Right kidney (tissue), 9 donors: ENCODE measurements at places on chromosomes 5 and 9.

DNA sequence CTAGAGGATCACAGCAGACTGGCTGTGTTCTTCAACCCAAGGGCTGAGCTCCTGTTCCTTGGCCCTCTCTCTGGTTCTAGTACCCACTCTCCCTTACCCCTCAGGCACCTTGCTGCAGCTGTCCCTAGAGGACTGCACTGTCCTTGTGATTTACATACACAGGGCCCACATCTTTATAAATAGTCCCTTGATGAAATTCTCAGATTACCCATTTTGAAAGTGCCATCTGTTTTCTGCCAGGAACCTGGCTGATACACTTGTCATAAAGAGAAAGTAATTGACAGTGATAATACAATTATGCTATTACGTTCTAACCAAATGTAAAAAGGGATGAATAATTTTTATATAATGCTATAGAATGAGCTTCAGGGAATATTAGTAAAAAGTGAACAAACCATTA, 16.5 kb upstream of the SPARC start:
- DNase-seq = no peak

- DNase-seq = no peak
Observed at GRCh38 chr9:137820161-137820855, 57.3 kb upstream of the CACNA1B start.

- DNase-seq = no peak
Observed at GRCh38 chr9:16693616-16694015, 176.9 kb downstream of the BNC2 start.

DNA sequence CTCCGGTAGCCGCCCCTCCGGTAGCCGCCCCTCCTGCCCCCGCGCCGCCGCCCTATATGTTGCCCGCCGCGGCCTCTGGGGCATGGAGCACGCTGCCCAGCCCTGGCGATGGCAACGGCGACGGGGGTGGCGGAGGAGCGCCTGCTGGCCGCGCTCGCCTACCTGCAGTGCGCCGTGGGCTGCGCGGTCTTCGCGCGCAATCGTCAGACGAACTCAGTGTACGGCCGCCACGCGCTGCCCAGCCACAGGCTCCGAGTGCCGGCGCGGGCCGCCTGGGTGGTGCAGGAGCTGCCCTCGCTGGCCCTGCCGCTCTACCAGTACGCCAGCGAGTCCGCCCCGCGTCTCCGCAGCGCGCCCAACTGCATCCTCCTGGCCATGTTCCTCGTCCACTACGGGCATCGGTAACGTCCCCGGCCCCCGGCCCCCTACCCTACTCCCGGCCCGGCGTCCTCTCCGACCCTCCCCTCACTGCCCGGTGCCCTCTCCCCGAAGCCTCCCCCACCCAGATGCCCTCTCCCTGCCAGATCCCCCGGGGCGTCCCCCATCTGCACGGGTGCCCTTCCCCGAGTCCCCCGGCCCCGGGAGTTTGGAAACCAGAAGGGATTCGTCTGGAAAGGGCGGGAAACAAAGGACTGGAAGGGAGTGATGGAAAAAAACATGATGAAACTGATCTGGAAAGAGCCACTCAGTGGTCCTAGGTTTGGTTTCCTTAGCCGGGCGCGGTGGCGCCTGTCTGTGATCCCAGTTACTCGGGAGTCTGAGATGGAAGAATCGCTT, 417 bp downstream of the SRD5A1 start:
- DNase-seq = peak; percentile 83

GRCh38 chr5:157603333-157604190, 28.0 kb upstream of the ADAM19 start:
- DNase-seq = no peak

GRCh38 chr9:137534256-137535119, 15.7 kb downstream of the PNPLA7 start:
- peak; percentile 46 for DNase-seq

DNA sequence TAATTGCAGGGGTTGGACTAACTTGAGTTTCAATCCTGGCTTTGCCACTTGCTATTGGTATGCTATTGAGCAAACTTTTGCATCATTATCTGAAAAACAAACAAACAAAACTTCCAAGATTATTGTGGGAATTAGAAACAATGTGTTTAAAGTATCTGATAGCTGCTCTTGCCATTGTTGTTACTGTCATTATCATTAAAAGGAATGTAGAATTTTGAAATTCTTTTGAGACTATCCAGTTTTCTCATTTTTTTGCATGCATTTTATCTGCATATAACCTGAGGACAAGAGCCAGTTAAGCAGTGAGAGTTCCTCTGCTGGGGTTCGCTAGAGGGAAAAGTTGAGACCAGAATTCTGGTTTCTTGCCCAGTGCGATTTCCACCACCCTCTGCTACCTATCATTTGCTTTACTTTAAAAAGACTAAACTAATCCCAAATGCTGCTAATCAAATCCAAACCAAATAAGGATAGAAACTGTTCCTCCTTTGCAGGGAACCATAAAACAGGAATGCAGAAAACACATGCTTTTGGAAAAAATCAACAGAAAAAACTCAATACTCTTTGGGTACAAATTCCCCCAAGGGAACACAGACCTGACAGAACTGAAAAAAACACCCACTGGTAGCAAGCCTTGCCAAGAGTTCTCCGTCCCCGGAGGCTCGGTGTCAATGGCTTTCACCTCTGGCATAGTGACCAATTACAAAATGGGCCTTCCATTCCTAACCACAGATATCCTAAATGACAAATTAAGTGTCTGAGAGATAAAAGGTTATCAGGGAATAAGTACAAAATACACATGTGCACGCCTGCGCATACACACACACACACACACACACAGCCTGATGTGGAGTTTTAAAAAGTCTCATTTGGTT, 373.7 kb downstream of the ARL15 start:
- peak; percentile 35 for DNase-seq

DNA sequence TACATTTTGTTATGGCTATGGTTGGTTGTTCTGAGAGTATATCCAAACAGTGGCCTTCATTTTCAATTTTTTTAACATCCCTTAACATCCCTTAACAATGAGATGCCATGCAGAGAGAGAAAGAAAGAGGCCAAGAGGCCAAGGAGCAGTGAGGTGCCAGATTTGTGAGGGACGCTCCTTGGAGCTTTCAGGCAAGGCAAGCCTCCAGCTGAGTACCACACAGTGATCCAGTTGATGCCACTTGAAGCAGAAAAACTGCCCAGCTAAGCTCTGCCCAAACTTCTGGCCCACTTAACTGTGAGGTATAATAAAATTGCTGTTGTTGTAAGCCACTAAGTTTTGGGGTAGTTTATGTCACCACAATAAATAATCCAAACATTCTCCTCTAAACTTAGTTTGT, 22.6 kb upstream of the EMB start:
- DNase-seq = no peak

GRCh38 chr9:130417602-130418001, 27.2 kb upstream of the ASS1 start:
- no peak for DNase-seq

GRCh38 chr9:6590772-6591384, 54.7 kb downstream of the GLDC start:
- no peak for DNase-seq

DNA sequence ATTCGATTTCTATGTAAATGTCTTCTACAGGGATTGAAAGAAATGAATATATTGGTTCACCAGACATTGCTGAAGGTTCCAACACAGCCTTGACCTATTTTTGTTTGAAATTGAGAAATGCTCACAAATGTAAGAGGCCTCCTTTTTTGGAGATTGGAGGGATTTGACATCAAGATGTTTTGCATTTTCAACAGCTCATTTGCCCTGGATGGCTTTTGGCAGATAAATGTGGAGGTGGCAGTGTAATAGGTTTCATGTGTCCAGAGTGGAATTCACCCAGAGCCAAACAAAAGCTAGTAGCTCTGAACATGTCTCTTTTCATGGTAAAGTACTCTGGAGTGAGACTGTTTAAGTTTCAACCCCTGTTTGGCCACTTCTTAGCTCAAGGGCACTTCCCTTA, 77.3 kb downstream of the PALM2AKAP2 start:
- no peak for DNase-seq

- DNase-seq = no peak
Observed at GRCh38 chr5:108660291-108660690, 87.4 kb upstream of the FER start.

GRCh38 chr5:52334367-52334766, 453.3 kb upstream of the ITGA1 start:
- no peak for DNase-seq

DNA sequence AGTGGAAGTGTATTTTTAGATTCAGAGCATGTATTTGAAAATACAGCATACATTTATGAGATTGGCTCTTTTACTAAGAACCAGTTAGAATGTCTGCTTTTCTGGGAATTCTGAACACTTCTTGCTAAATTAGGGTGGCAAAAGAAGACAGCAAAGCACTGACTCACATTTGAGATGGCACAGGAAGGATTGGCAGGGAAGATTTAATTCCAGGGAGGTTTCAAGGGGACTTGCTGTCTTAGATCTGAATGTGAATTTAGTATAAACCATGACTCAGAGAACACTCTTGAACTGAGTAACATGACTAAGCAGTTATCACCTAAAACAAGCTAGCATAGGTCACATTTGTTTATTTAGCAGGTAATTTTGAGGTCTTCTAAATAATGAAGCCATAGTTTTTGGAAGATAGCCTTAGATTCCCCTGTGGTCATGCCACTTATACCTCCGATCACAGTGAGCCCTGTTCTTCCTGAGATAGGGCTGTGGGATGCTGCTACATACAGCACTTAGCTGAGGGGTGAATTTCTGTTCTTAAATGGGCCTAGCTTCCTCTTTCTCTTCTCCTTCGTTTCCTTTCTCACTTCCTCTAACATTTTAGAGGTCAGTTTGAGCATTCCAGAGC, 173.8 kb downstream of the PCSK1 start:
- DNase-seq = no peak

GRCh38 chr5:75010838-75011237, 41.5 kb downstream of the GCNT4 start:
- no peak for DNase-seq

GRCh38 chr5:180154821-180155364, 54.1 kb downstream of the RASGEF1C start:
- DNase-seq = no peak

DNA sequence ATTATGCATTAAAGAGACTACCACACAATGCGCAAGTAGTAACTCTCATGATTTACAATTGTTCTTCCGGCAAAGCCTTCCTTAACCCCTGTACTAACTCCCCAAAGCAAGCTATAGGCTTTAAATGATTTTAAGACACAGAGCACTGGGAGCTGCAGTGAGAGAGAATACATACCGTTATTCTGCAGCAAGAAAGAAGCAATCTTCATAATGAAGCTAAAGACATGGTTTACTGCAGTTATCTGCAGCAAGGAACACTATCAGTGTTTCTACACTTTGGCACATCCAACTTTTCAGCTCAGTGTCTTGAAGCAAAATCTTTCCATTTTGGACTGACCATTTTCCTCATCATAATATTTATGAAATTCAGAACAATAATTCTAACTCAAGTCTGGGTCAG, 61.0 kb downstream of the ZFR start:
- no peak for DNase-seq

DNA sequence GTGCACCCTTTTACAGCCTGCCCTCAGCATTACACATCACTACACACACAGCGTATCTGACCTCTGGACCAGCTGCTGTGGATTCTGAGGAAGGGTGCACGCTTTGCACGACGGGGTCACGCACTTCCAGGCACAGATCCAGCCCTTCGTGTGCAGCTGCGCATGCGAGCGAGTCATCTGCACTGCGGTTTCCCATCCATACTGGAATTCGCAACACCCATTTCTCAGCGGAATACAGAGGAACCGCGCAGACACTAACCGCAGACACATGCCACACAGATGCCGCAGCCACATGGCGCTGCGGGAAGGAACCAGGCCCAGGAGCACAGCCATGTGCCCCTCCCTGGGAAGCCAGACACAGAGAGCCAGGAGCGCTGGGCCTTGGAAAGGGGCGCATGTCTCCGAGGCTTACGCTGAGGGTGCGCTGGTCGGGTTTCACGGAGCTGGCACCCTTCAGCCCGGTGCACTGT, 43.5 kb downstream of the PNPLA7 start:
- DNase-seq = no peak

- no peak for DNase-seq
Observed at GRCh38 chr9:82651474-82651873, 411.5 kb downstream of the RASEF start.

DNA sequence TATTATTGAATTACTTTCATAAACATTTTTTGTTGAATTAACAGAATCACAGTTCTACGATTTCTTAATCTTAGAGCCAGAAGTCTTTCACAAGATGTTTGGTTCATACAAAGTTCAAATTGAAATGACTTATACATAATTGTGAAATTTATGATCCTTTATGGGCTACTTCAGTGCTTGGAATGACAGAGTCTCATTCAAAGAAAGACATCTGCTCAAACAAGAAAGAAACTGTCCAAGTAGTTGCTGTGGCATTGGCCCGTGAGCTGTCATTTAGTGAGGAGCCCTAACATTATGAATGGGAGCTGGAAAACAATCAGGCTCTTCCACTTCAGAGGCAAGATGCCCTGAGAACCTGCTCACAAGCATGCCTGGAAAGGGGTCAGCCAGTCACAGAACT, 63.4 kb downstream of the AUH start:
- peak; percentile 21 for DNase-seq

GRCh38 chr5:35861718-35862117, 5.0 kb downstream of the IL7R start:
- no peak for DNase-seq

DNA sequence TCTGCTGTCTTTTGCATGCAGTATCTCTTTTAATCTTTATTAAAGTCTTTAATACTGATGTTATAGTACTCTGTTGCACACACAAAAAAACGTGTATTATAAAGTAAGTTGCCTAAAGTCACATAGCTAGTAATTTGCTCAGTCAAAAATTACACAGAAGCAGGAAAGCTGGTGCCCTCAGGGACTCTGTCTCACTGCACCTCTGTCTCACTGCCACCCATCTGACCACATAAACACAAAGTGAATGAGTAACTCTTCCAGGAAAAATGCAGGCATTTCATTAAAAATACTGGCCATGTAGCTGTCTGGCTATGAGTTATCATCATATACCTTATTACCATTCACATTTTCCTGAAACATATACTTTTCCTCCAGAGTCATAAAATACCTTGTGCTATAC, 591.7 kb downstream of the CSNK1G3 start:
- no peak for DNase-seq

GRCh38 chr9:6758248-6758497, 400 bp downstream of the KDM4C start:
- no peak for DNase-seq

DNA sequence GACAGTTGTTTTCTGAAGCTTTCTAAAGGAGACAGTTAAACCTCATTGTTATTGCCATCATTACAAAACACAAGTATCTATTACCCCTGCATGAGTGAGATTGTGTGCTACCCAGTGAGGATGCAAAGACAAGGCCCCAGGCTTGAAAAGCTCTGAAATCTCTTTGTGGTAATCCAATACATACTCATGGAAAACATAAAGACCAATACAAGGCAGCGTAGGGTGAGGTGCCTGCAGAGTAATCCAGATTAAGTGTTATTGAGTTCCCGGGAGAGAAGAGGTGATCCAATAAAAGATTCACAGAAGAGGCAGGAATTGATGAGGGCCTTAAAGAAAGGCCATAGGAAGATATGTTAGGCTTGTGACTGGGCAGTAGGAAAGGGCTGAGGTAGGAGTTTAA, 150.1 kb downstream of the MEF2C start:
- no peak for DNase-seq

- DNase-seq = no peak
Observed at GRCh38 chr5:23703940-23704855, 196.8 kb downstream of the PRDM9 start.
